Sigmoid colon (tissue), 7 donors: ENCODE measurements at places on chromosomes 16 and 17. TPM values are rescaled to one million over a fixed set of nuclear protein-coding genes. Genes with fewer than 3 reads are reported as not detected.

GRCh38 chr17:40111221-40112128 is 10.3 kb upstream of the MSL1 start:
- no peaks in the 10 kb centered on the region for H3K27me3 ChIP-seq
- DNase-seq, result peak; percentile 99
- peaks cover 74% of the 10 kb centered on the region for H3K4me1 ChIP-seq
- no peaks in the 10 kb centered on the region for H3K36me3 ChIP-seq

DNA sequence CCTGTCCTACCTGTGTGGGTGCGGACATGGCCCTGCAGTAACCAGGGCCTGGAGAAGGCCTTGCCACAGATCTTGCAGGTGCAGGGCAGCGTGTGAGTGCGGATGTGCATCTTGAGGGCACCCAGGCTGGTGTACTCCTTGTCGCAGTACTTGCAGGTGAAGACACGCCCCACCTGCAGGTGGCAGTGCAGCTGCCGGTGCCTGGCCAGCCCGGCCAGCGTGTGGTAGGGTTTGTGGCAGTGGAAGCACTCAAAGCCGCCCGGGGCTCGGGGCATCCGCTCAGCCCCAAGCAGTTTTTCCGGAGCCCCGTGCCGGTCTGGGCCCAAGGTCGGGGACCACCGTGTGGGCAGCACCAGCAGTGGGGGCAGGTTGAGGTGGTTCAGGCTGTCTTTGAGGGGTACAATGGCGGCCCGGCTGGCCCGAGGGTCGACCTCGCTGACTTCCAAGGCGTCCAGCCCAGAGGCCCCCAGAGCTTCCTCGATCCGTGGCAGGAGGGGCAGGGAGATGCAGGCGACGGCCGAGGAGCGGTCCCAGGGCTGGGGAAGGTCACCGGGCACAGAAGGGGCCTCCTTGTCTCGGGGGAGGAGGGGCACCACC is 5.1 kb downstream of the SNAI3 start:
- no peak overlapping the region for H3K27ac ChIP-seq
- no peaks in the 10 kb centered on the region for H3K4me1 ChIP-seq
- peaks cover 86% of the 10 kb centered on the region for H3K27me3 ChIP-seq
- H3K4me3 ChIP-seq, result no peak overlapping the region

NGFR gene
- 6.9 TPM for total RNA-seq

ENPP7 gene
- total RNA-seq, result not detected

DNA sequence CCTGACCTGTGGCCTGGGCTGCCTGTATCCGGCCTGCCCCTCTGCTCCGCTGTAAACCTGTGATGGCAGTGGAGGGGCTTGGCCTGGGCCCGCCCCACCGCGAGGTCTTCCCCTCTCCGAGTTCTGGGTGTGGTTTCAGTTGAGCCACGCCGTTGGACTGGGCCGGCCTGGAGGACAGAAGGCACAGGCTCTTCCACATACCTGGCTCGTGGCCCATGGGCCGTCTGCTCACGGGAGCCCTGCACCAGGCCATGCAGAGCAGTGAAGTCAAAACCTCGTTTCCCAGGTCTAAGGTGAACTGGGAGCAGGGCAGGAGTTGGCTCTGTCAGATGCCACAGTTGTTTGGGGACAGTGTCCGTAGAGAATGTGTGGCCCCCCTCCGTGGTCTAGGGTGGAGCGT is 5.6 kb upstream of the RNPS1 start:
- H3K27me3 ChIP-seq, result no peaks in the 10 kb centered on the region
- H3K4me1 ChIP-seq, result peaks cover 12% of the 10 kb centered on the region
- H3K27ac ChIP-seq, result no peak overlapping the region
- no peak for DNase-seq

DNA sequence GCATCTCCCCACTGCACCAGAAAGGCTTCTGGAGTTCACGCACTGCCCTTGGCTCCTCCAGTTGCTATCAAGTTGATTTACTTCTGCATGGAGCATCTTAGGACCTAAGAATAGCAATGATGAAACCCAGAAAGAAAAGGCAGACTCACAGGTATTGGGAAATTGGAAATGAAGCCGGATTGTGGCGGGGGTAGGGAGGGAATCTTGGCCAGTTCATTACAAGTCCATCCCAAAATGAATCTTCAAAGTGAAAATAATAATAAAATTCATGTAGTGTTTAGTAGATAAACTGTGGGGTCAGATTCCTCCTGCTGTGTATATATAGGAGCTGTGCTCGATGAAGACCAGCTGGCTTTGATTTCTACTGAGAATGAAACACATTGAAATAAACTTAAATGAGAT is 33.7 kb downstream of the TEKT3 start:
- no peaks in the 10 kb centered on the region for H3K27me3 ChIP-seq
- peak overlapping the region; percentile 78 for H3K27ac ChIP-seq
- H3K36me3 ChIP-seq, result no peaks in the 10 kb centered on the region
- DNase-seq, result peak; percentile 90
- H3K4me1 ChIP-seq, result peaks cover 3% of the 10 kb centered on the region

GRCh38 chr17:19724501-19725420 is 8.4 kb upstream of the SLC47A2 start:
- H3K4me1 ChIP-seq, result peaks cover 33% of the 10 kb centered on the region
- H3K4me3 ChIP-seq, result peak overlapping the region; percentile 39
- no peaks in the 10 kb centered on the region for H3K27me3 ChIP-seq
- H3K36me3 ChIP-seq, result no peaks in the 10 kb centered on the region
- H3K27ac ChIP-seq, result peak overlapping the region; percentile 93
- peak; percentile 85 for DNase-seq

DNA sequence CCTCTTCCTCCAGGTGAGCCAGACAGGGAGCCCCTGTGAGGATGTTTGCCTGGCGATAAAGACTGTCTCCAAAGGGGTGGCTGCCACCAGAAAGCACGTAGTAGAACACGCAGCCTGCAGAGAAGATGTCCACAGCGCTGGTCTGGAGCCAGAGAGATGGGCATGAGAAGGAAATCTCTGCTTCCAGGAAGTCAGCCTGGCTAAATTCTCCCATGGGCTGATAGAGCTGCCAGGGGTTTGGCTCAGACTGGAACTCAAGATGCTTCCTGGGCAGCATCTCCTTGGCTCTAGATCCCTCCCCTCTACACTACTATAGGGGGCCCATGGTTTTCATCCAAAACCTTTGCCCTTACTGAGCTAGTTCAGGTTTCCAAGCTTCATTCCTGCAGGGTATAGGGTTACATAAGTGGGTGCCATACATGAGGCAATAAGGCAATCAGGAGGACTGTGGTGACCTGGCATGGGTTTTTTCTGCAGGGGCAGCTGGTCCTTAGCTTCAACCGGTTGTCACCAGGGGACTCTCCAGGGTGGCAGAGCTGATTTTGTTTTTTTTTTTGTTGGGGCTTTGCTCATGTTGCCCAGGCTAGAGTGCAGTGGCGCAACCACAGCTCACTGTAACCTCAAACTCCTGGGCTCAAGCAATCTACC is 13.6 kb downstream of the PLK1 start:
- no peaks in the 10 kb centered on the region for H3K4me1 ChIP-seq
- H3K27ac ChIP-seq, result no peak overlapping the region
- H3K36me3 ChIP-seq, result peaks cover 39% of the 10 kb centered on the region
- H3K27me3 ChIP-seq, result no peaks in the 10 kb centered on the region
- DNase-seq, result no peak

PHF12 gene
- 54.3 TPM for total RNA-seq

DNA sequence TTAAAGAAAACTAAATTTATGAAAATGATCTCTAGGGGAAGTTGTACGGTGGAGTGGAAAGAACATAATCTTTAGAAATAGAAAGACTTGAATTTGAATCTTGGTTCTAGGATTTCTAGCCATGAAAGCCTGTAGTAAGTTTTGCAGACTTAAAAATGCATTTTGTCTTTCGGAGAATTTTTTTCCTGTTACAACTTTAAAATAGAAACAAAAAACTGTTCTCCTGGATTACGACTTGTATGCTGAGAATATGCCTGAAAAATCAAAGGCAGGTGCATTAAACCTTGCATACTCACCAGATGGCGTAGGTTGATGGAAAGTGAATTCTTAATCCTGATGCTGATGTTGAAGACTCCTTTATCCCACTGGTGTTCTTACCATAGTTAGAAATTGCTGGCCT is 7.5 kb upstream of the MPHOSPH6 start:
- no peak for DNase-seq
- no peaks in the 10 kb centered on the region for H3K27me3 ChIP-seq
- H3K4me1 ChIP-seq, result no peaks in the 10 kb centered on the region
- no peak overlapping the region for H3K27ac ChIP-seq
